ENCODE measurements at places on chromosomes 11 and 22.
A peak's percentile ranks its signal among the peaks of the same experiment; 100 is the strongest.

- DNase-seq = no peak
Observed at GRCh38 chr22:19105456-19105855, 16.8 kb downstream of the DGCR2 start.

DNA sequence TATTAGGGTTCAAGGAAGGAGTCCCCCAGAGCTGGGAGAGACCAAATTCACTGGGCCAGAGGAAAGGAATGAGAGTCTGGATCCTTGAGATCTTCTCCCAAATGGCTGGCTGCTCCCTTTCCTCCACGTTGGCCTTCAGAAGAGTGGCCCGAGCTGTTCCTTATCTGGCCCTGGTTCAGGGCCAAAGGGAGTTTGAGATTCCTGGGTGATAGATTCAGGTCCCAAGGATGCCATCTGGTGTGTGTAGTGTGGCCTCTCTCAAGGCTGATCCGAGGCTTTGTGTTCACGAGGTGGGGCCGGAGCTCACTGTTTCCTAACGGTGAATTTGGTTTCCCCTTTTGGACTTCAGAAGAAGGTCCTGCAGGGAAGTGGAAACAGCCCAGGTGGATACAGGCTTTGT lies 17.4 kb upstream of the ABCC8 start:
- DNase-seq = no peak

DNA sequence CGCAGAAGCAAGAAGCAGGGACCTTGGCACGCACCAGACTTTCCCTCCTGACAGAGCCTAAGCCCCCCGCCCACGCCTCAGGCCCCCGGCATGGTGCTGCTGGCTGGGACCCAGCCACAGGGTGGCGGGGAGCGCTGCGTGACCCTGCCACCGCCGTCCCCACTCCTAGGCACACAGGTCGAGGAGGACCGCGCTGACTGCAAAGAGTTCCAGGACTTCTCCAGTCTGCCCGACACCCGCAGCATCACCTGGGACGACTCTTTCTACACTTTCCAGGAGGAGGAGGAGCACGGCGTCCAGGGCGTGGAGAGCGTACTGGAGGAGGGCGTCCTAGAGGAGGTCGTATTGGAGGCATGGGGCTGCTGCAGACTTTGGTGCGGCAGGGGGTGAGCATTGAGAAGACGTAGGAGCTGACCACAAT lies 103.7 kb downstream of the TRIM51G start:
- DNase-seq = no peak

GRCh38 chr11:19511413-19512183 lies 201.0 kb upstream of the NAV2 start:
- peak; percentile 7 for DNase-seq

DNA sequence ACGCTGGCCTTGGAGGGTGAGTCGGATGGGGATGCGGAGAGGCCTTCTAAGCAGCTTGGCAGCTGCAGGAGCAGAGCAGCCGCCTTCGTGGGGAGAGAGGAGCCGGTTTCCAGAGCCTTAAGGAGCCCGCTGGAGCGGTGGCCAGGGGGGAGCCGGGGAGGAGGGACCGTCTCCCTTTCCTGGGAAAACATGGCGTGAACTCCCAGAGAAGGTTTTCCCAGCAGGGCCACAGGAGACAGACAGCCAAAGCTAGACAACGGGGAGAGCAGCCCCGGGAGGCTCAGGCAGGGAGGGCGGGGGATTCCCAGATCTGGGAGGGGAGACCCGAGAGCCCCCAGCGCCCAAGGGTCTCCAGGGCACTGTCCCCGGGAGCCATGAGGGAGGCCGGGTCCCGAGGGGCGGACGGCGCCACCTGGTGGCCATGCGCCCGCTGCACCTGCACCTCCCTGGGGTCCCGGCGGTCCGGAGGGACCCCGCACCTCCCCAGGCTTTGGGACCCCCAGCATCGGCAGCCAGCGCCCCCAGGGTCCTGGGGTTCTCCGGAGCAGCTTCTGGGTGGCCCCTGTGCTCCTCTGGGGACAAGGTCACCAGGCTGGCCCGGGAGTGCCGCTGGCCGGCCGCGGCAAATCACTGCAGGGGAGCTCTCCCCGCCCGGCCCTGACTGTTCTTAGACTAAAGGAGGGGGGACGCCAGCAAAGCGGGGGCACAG lies 2.4 kb upstream of the SYT8 start:
- no peak for DNase-seq

- no peak for DNase-seq
Observed at GRCh38 chr11:109894242-109894641, 198.9 kb upstream of the ZC3H12C start.

DNA sequence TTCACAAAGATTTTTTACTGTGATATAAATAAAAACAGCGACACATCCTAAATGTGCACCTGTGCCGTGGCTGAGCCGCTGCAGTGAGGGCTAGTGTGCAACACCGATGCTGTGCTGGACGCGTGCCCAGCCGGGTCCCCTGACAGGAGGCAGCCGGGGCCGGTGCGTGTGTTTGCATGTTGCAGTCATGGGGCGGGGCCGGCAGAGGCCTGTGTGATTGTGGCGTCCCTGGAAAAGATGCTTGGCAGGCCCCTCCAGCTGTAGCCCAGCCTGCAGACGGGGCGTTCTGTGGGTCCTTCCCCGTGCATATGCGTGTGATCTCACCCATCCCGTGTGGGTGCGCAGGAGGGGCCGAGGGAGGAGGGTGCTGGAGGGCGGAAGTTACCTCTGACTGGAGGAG lies 30.6 kb downstream of the MUC6 start:
- DNase-seq = peak; percentile 23

- DNase-seq = no peak
Observed at GRCh38 chr11:129247135-129247534, 55.0 kb upstream of the ARHGAP32 start.

GRCh38 chr22:47151490-47151889 lies 389.0 kb downstream of the TBC1D22A start:
- no peak for DNase-seq

DNA sequence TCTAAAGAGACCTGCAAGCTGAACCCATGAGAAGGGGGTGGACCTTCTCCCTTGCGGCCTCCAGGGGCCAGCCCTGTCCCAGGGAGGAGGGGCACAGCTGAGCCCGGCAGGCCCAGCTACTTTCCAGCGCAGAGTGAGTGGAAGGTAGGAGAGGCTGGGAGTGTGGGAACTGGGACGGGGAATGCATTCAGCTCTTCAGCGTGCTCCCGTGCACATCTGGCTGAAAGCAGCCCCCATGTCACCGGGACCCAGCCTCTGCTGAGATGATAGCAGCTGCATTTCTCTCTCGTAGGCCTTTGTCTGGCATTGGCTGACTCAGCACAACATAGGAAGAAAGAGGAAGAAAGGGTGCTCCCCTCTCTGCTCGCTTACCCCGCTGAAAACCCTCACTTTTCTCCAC lies 951.5 kb downstream of the TBC1D22A start:
- DNase-seq = no peak

- peak; percentile 33 for DNase-seq
Observed at GRCh38 chr11:71447791-71448256, 369 bp downstream of the DHCR7 start.

Measured in DMS79 (cell line).